Activated naive CD4-positive, alpha-beta T cell treated with Interleukin-2 at 50 U/mL for 16 hours (primary cell): ENCODE measurements at places on chromosomes 13 and 19.
A peak's percentile ranks its signal among the peaks of the same experiment; 100 is the strongest.

DNA sequence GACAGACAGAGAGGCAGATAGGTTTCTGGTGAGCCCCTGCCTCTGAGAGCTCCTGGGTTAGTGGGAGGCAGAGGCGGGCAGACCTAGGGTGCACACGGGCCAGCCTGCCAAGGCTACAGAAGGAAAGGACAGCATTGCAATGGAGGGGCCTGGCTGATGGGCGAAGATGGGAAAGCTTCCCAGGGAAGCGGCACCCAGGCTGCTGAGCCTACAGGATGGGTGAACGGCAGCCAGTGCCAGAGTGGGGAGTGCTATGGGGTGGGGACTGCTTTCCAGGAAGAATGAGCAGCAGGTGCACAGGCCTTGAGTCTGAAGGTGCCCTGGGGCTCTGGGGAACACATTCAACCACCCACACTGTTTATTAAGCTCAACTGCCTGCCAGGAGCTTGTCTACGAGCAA, 702 bp upstream of the MAG start:
- DNase-seq = no peak

- DNase-seq = no peak
Measured at GRCh38 chr13:30042891-30043630, 192.6 kb upstream of the UBL3 start.

DNA sequence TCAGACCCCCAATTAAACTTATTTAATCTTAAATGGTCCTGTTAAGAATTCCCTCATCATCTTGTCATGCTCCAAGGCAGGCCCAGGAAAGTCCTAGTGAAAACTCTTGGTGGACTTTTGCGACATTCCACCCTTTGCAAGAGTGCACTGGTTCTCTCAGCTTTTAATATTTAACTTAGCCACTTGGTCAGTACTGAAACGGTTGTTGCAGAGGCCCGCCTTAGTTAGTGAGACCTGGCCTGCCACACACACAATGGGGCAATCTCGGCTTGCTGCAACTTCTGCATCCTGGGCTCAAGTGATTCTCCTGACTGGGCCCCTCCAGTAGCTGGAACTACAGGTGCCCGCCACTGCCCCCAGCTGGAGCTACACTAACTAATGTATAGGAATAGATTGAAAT, 1366.0 kb downstream of the UQCRFS1 start:
- no peak for DNase-seq

DNA sequence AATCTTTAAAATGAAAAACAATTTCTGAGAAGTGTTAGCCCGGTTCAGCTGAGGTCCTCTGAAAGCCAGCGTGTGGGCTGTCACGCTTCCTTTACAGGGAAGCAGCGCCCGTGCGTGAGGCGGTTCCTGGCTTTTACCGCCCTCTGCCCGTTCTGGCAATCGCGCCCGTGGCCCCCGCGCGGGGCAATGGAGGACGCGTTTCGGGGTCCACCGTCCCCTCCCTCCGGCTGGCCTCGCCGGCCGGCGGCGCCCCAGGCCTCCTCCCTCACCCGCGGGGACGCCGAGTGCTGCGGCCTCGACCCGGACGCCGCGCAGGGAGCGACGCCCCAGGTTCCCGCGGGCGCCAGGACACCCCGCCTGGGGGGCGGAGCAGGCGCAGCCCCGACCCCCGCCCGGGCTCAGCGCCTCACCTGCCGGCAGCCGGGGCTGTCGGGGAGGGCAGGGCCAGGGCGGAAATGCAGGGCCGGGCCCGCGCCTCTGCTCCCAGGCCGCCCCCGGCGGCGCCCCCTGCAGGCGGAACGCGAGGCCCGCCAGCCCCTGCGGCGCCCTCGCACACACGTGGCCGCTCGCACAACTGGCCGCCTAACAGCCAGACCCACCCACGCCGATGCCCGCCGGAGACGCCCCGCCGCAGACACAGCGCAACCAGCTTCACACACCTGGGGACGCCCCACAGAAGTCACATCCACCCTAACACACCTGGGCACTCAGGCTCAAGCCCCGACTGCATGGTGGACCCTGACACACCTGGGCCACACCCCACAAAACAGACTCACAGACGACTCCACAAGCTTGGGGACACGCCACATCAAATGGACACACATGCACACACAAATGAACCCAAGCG, at the start of gene GGACT:
Gene GGACT, minus strand, starts transcription at position 459 of the 847 bp plus-strand sequence. CDS start 56,198 bp downstream, outside the sequence.
- peak; percentile 85 for DNase-seq

DNA sequence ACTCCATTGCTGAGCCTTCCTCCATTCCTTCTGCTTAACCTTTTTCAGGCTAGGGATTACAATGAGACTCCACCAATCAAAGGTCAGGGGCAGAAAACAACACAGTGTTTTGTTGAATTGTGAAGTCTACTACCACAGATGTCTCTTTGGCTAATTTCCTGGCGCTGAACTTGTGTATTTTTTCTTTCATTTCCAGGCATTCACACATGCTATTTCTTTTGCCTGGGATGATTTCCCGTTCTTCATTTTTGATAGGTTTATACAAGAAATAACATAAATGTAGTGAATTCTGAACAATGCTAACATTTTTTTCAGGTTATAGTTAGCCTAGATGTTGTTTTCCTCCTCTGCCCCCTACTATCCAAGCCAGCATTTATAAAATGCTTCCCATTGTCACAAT, 64.3 kb downstream of the OLFM4 start:
- DNase-seq = no peak

GRCh38 chr19:32997716-32998355, 25.8 kb downstream of the FAAP24 start:
- DNase-seq = no peak

DNA sequence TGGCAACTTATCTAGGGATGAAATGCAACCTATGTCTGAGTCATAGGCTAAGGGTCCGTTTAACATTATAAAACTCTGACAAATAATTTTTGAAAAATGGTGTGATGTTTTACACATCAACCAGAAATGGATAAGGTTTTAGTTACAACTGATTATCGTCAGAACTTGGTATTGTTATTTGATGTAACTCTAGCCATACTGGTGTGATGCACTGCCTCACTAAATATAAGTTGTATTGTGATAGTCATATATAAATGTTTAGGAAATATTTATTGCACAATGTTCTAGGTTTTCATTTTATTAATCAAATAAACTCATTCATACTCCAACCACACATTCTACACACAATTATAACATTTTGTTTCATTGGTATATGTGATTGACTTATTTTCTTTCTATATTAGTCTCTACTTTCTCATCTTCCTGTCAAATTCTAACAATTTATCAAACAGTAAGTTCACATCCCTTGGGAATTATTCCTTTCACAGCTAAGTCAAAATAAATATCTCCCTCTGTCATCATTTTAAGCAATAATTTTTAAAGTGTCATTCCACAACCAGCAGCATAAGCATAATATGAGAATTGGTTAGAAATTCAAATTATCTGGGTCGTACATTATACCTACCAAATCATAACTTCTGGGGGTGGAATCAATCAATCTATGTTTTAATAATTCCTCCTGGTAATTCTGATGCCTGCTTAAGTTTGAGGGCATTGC, 873.9 kb downstream of the SLITRK1 start:
- no peak for DNase-seq

DNA sequence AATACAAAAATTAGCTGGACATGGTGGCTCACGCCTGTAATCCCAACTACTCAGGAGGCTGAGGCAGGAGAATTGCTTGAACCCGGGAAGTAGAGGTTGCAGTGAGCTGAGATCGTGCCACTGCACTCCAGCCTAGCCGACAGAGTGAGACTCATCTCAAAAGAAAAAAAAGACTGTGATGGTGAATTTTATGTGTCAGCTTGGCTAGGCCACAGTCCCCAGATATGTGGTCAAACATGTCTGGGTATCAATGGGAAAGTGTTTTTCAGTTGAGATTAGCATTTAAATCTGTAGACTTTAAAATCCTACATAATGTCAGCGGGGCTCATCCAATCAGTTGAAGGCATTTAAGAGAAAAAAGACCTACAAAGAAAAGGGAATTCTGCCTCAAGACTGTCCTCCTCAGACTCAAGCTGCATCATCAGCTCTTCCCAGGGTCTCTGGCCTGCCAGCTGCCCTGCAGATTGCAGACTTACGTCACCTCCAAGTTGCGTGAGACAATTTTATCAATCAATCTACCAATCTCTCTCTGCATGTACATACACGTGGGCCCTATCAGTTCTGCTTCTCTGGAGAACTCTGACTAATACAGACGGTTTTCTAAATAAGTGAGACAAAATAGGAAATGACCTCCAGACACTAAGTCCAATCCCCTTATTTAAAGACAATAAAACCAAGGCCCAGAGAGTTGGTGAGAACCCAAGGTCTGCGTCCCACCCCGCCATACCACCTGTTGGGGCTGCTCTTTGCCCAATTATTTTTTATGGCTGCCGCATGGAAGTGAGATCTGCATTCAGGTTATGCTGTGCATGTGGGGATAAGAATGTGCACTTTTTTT, 99.2 kb downstream of the ABCC4 start:
- no peak for DNase-seq

DNA sequence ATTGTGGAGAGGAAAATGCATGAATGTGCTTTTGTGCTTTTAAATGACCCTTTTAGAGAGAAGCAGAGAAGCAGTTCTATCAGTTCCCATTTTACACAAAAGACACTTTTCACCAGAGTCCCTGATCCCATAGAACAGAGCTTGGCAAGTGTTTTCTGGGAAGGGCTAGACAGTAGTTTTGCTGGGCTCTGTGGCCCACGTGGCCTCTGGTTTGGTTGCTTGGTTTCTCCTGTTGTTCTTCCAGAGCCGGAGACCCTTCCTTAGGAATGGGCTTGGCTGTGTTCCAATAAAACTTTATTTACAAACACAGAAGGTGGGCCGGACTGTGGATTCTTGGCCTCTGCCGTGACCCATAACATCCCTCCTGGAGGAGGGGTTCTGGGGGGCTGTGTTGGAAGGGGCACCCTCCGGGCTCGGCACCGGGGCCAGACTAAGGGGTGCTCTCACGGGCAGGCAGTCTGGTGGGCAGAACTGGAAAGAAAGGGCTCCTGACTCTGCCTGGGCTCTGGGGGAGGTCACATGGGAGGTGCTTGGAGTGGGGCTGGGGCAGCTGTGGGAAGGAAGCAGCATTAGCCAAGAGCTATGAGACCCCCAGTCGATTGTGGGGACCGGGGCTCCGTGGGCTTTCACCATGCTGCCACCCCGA, 3.2 kb downstream of the SPPL2B start:
- no peak for DNase-seq

DNA sequence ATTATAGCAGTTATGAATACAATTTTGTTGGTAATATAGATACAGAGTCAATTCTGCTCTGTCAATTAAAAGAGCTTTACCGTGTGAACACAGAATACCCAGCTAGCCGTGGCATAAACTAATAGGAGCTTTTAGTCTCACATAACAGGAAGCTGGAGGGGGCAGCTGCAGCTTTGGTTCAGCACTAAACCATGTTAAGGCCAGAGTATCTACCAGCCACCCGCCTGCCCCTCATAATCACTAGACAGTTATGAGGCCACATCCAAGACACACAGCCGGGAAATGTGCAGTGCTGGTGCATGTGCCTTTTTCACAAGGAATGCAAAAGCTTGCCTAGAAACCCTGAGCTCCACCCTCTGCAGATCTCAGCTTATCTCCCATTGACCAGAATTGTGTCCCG, 62.3 kb downstream of the SGCG start:
- DNase-seq = no peak

- no peak for DNase-seq
Measured at GRCh38 chr13:98650396-98651107, 73.6 kb upstream of the STK24 start.

DNA sequence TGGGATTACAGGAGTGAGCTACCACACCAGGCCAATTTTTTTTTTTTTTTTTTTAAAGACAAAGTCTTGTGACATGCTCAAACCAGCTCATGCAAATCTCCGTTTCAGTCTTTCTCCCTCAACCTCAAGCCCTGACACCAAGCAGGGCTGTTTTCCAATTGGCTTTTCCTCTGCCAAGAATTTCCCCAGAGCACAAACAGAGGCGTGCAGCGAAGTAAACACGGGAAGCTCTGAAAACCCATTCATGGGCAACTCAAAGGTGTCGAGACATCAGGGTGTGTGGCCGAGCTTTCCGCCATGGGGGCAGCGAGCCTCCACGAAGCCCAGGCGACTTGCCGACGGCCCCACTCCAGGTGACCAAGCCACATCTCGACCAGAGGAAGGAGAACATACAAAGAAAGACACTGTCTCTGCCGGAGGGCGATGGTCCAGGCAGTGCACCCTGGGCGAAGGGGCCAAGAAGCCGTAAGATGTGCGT, 70.0 kb downstream of the INSR start:
- no peak for DNase-seq

- DNase-seq = peak; percentile 38
Measured at GRCh38 chr13:42720113-42720857, 61.1 kb upstream of the FAM216B start.

DNA sequence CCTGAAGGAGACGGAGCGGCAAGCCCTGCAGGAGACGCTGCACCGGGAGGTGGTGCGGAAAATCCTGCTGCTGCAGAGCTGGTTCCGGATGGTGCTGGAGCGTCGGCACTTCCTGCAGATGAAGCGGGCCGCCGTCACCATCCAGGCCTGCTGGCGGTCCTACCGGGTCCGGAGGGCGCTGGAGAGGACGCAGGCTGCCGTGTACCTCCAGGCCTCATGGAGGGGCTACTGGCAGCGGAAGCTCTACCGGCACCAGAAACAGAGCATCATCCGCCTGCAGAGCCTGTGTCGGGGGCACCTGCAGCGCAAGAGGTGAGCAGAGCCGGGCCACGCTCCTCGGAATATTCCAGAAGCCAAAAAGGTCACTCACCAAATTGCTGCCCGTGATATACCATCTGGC, 22.4 kb upstream of the USE1 start:
- DNase-seq = no peak
